ENCODE measurements at places on chromosomes 4 and X.

- DNase-seq = no peak
These were observed 157.1 kb upstream of the FTHL17 start for GRCh38 chrX:31228909-31229308.

DNA sequence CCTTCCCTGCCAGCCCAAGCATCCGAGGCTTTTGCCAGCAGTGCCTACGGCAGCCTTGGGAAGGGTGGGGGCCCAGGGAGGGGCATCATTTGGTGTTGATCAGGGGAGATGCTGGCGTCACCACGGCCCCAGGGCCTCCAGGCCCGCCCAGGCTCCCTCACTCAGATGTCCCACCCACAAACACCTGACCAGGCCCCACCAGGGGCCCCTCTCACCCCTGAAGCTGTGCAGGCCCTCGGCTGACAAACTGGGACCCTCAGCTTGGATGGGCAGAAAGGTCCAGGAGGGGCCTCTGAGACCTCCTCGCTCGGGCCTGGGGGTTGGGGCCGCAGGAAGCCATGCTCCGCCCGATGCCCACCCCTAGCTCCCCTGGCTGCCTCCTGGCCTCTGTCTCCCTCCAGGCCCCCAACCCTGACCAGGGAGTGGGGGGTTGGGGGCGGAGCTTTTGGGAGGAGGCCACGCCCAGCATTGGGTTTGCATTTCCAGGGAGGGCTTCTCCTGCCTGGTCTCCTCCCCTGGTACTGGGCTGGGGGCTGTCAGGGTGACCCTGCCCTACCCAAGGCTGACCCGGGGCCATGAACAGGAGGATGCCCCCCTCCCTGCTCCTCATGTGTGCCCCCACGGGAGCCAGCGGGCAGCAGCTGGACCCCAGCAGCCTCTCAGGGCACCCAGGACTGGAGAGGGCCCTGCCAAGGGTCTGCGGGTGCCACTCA lies 33.4 kb upstream of the SPON2 start:
- DNase-seq = no peak

GRCh38 chr4:26003056-26003455 lies 89.0 kb downstream of the SMIM20 start:
- no peak for DNase-seq

DNA sequence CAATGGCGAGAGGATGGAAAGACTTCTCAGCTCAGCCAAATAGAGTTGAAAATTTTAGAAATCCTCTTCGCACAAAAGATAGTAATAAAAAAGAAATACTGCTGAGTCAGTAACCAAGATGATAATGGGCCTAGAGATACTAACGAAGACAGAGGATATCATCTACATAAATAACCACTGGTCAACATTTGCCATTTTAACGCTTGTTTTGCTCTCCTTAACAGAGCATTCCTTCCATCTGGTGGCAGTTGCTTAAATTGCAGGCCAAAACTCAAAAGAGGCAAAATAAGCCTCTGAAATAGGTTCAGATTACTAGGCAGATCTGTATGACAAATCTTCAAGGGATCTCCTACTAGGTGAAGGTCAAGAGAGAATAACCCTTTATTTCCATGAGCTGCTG lies 51.7 kb upstream of the MCF2 start:
- no peak for DNase-seq

- DNase-seq = no peak
These were observed 819.5 kb downstream of the TECRL start for GRCh38 chr4:63589796-63590195.
